ENCODE measurements at places on chromosomes 12 and 14.

- DNase-seq = no peak
Observed at GRCh38 chr12:41112903-41113302, 75.2 kb upstream of the PDZRN4 start.

- no peak for DNase-seq
Observed at GRCh38 chr12:123061441-123062205, 81.1 kb downstream of the ARL6IP4 start.

GRCh38 chr12:132835076-132836025 is 6.7 kb upstream of the GOLGA3 start:
- no peak for DNase-seq

DNA sequence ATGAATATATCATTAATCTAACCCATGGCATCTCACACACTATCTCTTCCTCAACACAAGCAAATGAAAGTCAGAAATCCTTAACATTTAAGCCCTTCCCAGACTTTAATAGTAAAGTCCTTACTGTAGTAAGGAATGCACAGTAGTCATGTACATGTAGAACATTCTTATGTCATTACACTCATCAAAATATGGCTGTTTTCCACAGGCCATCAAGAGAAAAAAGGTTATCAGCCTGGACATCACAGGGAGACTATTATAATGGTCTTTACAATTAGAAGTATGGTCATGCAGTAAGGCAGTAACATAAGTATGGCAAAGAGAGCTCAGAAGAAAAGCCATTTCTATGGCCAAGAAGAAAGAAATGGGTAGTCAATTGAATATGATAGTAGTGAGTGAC is 121.2 kb downstream of the SLC6A15 start:
- no peak for DNase-seq

- DNase-seq = no peak
Observed at GRCh38 chr12:61188801-61189595, 1071.2 kb upstream of the USP15 start.

DNA sequence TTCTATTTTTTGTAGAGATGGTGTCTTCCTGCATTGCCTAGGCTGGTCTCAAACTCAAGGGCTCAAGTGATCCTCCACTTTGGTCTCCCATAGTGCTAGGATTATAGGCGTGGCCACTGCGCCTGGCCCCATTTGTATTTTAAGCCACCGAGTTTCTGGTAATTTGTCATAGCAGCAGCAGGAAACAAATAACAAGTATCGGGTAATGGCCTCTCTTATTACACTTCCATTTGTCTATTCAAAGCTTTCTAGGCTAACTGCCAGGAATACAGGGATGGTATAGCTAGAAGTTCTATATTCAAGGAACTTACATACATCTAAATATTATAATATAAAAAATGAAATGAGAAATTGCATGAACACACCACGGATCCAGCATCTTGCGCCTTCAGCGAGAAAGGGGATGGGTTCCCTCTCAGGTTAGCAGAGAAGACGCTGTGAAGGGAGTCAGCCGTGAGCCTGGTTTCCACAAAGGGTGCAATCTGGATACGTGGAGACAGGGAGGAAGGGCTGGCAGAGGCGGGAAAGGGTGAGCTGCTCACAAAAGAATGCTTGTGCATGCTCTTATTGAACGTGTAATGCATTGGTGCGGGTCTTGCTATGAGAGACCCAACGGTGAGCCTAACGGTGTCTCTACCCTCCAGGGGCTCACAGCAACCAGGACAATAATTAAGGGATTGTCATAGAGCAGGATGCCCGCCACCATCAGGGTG is 9.5 kb downstream of the BDKRB1 start:
- no peak for DNase-seq

- no peak for DNase-seq
Observed at GRCh38 chr12:103494051-103494733, 1.6 kb downstream of the C12orf42 start.

DNA sequence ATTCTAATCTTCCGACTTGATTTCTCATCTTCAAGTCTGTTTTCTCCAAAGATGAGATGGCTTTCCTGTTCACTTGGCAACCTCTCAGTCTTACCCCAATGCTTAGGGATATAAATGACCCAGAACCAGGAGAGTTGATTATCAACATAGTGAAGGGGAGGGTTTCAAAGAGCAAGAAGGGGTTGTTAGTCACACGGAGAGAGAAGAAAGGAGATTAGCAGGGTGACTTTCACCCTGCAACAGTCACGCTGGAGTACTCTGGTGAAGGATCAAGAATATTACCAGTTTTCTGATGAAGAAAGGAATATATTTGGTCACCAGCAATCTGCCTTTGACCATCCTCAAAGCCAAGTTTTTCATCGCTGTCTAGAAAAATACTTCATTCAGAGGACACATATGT is at the start of gene TMEM52B:
Gene TMEM52B, plus strand, starts transcription at position 212 of the 400 bp plus-strand sequence. CDS start 543 bp downstream, outside the sequence.
- DNase-seq = no peak

Data from ascending aorta (tissue), 2 donors.